Occipital lobe (tissue), 3 donors: ENCODE measurements at places on chromosomes 16 and 17. TPM values are rescaled to one million over a fixed set of nuclear protein-coding genes. Genes with fewer than 3 reads are reported as not detected.

- DNase-seq = no peak
Observed at GRCh38 chr17:2174014-2174413, 119.1 kb downstream of the HIC1 start.

The SDR42E2 gene
- not detected for total RNA-seq

The DRC3 gene
- total RNA-seq = 2.0 TPM

The MAF gene
- 26.8 TPM for total RNA-seq

GRCh38 chr16:12133729-12134128 is 157.2 kb downstream of the SNX29 start:
- DNase-seq = no peak

The NUDT7 gene
- total RNA-seq = 2.7 TPM

- peak; percentile 75 for DNase-seq
Observed at GRCh38 chr17:17792551-17793377, 44.0 kb downstream of the SREBF1 start.

DNA sequence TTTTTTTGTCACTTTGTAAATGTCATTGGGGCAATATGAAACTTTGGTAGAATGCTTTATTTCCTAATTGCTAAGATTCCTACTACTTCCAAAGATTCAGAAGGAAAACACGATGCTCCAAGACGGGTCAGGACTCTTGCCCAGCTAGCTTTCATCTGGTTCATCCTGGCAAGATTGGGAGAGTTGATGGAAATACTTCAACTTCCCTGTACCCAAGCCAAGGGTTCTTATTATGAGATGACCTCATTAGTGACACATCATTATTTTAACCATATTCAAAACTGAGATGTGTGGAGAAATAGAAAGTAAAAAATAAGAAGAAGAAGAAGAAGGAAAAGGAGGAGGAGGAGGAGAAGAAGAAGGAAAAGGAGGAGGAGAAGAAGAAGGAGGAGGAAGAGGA is 25.6 kb downstream of the SOX9 start:
- DNase-seq = no peak

DNA sequence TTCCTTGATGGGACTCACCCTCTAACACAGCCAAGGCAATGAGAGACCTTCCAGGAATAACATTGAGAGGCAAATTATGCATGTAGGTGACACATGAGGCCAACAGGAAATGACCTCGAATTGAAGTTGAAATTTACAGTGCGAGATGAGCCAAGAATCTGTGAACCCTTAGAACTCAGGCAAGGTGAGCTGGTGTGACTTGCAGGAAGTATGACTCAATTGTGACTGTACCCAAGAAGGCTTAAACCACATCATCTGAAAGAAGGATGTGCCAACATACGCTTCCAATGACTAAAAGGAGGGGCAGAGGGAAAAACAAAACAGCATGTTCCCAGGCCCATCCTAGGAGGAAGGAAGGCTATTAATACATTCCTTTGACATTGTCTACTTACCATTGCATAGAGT is 44.8 kb downstream of the PITPNC1 start:
- DNase-seq = no peak

- no peak for DNase-seq
Observed at GRCh38 chr17:28128779-28129178, 86.3 kb downstream of the NLK start.

The FBXO39 gene
- total RNA-seq = not detected

DNA sequence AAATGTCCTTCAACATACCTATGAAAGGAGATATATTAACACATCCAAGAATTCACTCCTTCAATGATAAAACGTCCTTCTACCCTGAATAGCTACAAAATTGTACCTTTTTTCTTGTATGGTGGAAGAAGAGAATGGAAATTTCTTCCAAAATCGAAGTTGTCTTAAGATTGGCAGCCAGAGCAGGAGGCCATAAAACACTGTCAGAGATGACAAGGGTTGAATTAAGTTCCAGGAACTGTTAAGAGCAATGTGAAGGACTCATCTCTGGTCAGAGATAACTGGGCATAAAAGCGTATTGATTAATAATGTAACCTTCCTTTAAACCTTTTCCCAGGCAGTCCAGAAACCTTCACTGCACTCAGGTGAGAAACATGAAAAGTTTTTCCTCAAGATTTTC is 12.9 kb upstream of the TOM1L1 start:
- DNase-seq = no peak

The SEPHS2 gene
- 12.3 TPM for total RNA-seq

DNA sequence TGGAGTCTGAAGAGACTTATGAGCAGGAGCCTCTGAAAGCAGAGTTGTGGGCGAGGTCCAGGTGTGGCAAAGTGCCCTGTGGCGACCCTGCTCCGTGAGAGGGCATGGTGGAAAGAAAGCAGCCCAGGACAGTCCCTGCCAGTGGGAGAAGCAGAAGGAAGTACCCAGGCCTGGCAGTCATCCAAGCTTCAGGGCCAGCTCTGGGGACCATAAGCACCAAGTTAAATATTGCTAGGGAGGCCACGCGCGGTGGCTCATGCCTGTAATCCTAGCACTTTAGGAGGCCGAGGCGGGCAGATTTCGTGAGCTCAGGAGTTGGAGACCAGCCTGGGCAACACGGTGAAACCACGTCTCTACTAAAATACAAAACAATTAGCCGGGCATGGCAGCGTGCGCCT is 4.9 kb upstream of the ASGR1 start:
- DNase-seq = no peak

DNA sequence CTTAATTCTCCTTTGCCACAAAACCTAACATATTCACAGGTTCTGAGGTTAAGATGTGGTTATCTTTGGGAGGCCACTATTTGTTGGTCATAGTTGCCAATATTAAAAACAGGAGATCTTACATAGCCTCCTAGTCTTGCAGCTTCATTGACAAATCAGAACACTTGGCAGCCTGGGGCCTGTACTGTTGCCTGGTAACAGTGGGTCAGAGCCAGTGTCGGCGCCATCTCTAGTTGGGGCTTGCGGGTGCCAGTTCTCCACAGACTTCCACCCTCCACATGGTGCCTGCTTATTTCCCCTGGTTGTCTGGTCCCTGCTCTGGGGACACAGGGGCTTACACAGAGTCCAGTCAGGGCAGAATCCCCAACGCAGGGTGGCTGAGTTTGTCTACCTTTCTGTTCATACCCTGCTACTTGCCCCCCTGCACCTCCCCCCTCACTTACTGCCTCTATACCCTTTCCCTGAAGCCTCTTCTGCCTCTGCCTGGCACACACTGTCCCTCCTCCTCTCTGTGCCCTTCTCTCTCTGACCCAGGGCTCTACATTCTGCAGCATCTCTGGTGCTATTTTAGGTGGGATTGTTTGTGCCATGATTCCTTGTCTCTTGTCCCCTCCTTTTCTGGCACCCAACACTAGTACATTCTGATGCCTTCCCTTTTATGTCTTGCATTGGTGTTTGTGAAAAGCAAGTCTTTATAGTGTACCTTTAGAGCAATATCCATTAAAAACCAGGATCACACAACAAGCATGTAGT is 13.4 kb downstream of the EPN2 start:
- DNase-seq = peak; percentile 66

- no peak for DNase-seq
Observed at GRCh38 chr16:56643080-56643778, 4.8 kb downstream of the MT1A start.

The PROCA1 gene
- 3.3 TPM for total RNA-seq

DNA sequence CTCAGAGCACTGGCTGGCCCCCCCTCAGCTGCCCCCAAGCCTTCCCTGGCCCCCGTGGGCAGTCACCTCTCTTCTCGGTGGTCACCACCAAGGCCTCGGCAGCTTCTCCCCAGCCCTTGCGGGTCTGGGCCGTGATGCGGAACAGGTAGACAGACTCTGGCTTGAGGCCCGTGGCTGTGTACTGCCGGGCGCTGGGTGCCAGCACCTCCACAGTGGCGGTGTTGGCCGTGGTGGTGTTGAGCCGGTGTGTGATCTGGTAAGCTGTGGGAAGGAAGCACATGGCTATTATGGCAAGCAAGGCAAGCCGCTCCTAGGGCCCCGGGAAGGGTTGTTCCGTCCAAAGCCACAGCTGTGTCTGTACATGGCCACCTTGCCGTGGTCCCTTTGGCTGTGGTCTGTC is 78.4 kb upstream of the CDC42EP4 start:
- no peak for DNase-seq

DNA sequence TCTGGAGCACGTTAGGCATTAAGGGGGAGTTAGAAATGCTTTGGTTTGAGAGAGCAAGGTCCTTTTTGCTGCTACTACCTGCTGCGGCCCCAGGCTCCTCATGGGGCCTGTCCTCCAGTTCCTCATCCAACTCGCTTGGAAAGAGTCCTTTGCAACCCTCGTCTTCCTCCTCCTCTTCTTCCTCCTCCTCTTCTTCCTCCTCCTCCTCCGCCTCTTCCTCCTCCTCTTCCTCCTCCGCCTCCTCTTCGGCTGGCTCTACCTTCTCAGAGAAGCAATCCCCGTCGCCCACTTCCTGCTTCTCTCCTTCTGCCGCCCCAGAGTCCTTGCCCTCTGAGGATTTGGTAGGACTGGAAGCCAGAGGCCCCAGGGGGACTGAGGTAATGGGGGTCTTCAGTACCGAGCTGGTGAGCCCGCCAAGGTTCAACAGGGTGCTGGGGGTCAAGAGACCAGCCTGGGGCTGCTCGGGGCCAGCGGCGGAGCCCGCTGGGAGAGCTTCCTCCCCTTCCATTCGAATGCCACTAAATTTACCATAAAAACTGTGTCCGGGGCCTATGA is 89.3 kb downstream of the ZFHX3 start:
- no peak for DNase-seq

The OR3A3 gene
- not detected for total RNA-seq

DNA sequence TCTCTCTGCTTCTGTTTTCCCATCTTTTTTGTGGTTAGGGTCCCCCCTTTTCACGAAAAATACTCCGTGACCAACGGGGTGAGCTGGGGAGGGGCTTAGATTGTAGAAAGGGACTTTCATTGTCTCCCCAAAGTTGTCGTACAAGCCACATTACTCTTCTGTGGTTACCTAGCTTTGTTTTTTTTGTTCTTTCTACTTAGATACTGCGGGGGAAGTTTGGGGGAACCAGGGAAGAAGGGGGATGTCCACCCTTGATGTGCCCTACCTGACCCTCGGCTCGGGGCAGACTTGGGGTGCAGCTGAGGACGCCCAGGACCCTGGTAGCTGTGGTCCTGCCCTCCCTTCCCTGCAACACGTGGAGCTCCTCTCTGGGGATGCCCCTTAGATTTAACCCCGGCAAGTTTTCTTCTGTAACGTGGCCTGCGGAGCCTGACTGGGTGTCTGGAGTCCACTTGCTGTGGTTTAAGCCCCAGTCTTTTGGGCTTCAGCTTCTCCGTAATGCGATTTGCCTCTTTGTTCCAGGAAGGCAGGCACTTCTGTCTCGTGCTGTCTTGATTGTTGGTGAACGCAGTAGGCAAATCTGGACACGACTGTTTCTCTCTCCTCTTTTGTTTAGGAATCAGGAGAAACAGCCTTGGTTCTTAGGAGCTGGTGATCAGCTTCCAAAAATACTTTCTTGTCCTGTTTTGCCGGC is 892 bp downstream of the ABCC1 start:
- DNase-seq = no peak

DNA sequence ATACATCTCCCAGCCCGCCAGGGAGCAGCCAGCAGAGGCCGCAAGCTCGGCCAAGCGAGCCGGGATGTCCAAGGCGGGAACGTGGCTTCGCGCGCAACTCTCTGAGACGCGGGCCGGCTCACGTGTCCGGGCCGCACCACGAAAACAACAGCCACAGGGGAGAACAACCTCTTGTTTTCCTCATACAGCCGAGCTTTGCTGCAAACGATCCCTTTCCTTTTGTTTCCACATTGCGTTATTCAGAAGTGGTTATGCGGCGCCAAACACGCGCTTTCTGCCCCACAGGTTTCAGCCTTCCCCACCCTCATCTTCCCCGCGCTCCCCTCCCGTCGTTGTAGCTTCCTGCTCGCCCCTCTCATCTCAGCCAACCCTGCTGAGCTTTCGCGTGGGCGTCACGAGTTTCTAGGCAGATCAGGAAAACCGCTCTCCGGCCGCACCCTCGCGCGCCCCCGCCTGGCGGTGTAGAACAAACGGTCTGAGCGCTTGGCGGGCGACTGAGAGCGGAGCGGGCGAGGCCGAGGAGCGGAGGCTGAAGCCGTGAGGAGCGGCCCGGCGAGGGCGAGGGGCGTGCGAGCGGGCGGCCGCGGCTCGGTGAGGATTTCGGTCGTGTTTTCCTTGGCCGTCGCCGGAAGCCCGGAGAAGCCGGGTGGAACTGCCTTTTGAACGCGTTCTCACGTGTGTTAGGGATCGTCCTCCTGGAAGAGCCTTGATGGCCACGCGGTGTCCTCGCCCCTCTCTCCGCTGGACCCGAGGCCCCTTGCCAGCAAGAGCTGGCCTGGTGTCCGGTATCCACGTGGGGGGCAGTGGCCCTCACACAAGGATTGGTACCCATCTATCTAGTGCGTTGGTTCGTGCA is 6.6 kb upstream of the SMARCD2 start:
- DNase-seq = peak; percentile 81

- DNase-seq = no peak
Observed at GRCh38 chr16:15581127-15581815, 61.7 kb downstream of the MARF1 start.

The MYH3 gene
- 1.4 TPM for total RNA-seq

DNA sequence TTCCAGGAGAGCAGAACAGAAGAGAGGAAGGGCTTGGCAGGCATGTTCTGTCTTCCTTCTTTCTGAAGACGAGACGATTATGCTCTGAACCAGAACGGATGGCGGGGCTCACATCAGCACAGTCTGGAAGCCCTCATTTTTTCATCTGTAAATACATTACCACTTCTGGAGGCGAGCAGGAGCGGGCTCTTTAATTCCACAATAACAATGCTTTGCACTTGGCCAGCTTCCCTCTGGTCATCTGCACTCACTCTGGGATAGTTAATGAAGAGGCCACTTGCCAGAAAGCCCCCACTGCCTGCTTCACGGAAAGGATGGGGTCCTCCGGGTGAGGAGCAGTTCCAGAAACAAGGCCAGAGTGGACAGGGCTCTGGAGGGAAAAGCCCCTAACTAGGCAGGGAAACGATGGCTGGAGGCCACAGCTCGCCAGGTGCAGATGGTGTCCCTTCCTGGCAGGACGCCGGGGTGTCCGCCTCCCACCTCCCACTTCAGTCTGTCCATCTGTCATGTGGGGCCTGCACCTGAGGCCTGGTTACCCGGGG is 13.1 kb upstream of the BCAR1 start:
- DNase-seq = no peak

GRCh38 chr17:66483906-66484305 is 181.5 kb downstream of the PRKCA start:
- DNase-seq = no peak
